Activated gamma-delta T cell treated with anti-CD3 and anti-CD28 coated beads, Interleukin-2, amount 50 U/mL, for 16 hours (primary cell): ENCODE measurements at places on chromosomes 2 and 18.

DNA sequence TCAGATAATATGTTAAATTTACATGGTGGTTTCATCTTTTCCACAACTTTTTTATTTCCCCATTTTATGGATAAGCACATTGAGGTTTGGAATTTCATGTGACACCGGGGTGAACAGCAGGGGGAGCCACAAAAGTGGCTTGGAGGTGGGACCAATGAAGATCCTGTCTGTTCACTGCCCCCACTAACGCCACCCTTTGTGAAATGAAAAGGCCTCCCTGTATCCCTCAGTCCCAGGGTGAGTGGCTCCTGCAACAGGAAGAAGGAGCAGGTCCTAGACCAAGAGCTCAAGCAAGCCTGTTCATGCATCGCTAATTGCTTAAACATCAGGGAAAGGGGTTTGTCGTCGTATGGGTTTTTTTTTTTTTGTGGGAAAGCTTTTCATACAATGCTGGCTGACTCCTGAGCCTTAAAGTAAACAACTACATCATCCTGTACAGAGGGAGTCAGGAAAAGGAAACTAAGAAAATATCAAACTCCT lies 267.8 kb upstream of the EPAS1 start:
- no peak for DNase-seq

GRCh38 chr2:212465456-212465855 lies 73.1 kb downstream of the ERBB4 start:
- no peak for DNase-seq

GRCh38 chr2:153557211-153557610 lies 78.6 kb upstream of the RPRM start:
- no peak for DNase-seq

DNA sequence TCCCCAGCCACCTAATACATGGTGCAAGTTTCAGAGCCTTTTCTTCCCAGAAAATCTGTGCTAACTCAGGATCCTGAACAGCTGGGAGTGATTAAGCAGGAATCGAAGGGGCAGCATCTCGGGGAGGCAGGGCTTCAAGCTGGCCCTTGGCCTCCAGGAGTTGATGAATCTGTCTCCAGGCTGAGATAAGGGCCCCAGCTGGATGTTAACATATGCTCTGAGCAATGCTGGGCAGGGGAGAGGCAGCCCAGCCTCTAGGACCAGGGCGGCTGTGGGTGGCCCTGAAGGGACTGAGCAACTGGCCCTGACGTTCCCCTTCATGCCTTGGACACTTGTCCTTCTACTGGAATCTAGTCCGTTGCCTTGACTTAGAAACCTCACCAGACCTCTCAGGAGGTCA lies 84.1 kb upstream of the EPC2 start:
- DNase-seq = no peak

- DNase-seq = no peak
Measured at GRCh38 chr2:195683174-195683573, 26.1 kb downstream of the SLC39A10 start.

DNA sequence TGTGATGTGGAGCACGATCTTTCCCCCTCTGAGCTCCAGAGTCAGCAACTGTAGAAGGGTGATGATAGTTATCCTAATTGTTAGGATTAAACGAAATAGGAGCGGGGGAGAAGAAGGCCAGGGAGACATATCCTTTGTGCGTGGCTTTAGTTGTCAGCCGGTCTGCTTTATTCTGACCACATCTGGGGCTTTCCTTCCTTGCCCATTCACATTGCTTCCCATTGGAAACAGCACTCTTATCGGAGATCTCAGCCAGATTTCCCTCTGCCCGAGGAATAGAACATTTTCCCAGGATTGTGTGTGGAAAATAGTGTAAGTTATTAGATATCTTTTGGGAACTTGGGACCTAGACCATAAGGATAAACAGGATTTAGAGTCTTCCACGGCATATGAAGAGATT lies 1.5 kb downstream of the RALB start:
- no peak for DNase-seq
